ENCODE measurements at places on chromosomes 11 and 22.

DNA sequence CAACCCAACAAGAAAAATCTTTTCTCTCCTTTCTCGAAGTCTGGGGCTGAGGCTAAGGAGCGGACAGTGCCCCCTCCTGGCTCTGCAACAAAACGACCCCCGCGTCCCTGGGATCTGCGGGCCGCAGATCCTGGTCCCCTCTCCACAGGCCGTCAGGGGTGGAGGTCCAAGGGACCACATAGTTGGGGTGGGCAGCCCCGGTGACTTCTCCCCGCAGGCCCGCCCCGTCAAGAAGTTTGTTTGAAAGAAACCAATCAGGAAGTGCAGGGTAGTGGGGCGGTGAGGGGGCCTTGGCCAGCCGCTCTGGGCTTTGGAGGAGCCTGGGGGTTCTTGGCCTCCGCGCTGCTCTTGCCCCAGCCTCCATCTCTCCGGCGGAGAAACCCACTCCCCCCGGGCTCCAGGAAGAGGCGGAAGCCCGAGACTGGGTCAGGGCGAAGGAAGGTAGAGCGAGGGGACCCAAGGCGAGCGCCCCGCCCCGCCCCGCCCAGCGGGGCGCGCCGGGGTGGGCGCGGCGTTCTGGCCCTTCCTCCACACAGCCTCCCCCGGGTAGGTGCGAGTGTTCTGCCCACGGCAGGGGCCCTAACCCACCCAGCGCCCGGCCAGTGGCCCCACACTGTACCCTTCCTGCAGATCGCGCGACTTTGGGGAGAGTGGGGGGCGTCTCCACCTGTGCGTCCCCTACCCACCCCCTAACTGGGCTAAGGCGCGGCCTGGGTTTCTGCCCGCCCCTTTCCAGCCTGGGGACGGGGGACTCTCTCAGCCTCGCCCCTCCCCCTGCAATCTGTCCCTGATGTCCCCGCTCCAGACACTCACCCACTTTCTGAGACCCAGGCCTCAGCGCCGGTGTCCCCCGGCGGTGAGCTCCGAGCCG, 1.3 kb downstream of the TP53I11 start:
- H3K4me1 ChIP-seq, result peaks cover 21% of the 10 kb centered on the region
- H3K27ac ChIP-seq, result no peak overlapping the region
- peak overlapping the region; percentile 86 for H3K4me3 ChIP-seq

GRCh38 chr22:33831651-33832050, 88.6 kb downstream of the LARGE1 start:
- H3K36me3 ChIP-seq, result no peaks in the 10 kb centered on the region
- H3K4me3 ChIP-seq, result no peak overlapping the region
- H3K4me1 ChIP-seq, result peaks cover 5% of the 10 kb centered on the region

DNA sequence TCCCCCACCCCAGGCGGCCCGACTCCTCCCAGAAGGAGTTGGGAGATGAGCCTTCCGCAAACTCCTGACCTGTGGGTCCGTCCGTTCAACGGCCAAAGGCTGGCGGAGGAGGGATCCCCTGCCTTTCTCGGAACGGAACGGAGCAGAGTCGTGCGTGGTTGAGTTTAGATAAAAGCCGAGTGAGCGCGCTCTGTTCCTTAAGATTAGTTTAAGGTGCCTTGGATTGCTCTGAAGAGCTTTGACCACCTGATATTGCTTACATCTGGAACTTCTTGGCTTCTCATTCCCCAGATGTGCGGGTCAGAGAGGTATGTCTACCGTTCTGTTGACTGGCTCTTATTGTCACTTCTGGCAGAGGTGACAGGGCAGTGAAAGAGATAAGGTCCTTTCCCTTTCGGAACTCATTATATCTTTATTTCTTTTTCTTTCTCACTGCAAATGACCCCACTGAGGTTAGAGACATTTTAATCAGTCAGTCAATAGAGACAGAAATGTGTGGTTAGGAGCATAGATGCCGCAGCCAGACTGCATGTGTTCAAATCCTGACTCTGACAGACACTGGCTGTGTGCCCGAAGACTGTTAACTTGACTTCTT, at the start of gene TRIM6:
TSS of gene TRIM6 (plus strand) at position 31 of the 595 bp plus-strand sequence. CDS start at position 292, 261 bp downstream.
- H3K4me1 ChIP-seq, result peaks cover 43% of the 10 kb centered on the region
- DNase-seq, result no peak

GRCh38 chr11:71397331-71397860, 50.8 kb downstream of the DHCR7 start:
- H3K4me1 ChIP-seq, result no peaks in the 10 kb centered on the region
- no peak overlapping the region for H3K4me3 ChIP-seq
- H3K36me3 ChIP-seq, result no peaks in the 10 kb centered on the region
- H3K27me3 ChIP-seq, result peaks cover 26% of the 10 kb centered on the region

DNA sequence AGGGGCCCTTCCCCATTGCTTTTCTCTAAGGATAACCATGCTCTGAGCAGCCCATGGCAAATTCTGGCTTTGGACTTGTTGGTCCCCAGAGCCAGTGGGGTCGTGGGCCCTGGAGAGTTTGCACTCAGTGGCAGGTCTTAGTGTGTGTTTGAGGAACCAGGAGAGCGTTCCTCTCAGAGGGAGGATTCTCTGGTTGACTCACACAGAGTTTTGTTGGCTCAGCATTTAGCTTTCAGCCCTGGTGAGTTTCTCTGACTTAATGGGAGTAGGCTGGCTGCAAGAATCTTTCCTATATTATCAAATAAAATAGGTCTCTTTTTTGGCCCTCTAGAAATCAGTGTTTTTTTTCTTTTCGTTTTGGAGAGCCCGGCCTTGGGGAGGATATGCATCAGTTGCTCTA, 20.9 kb downstream of the ST14 start:
- no peaks in the 10 kb centered on the region for H3K4me1 ChIP-seq
- no peak overlapping the region for H3K27ac ChIP-seq
- no peak for DNase-seq
- no peak overlapping the region for H3K4me3 ChIP-seq
- peaks cover 2% of the 10 kb centered on the region for H3K27me3 ChIP-seq

GRCh38 chr11:97746818-97747217, 1273.9 kb upstream of the CNTN5 start:
- no peak overlapping the region for H3K27ac ChIP-seq
- H3K36me3 ChIP-seq, result peaks cover 2% of the 10 kb centered on the region
- H3K4me3 ChIP-seq, result no peak overlapping the region
- no peak for DNase-seq

GRCh38 chr11:86180423-86180822, 64.1 kb upstream of the EED start:
- no peaks in the 10 kb centered on the region for H3K36me3 ChIP-seq
- peaks cover 37% of the 10 kb centered on the region for H3K4me1 ChIP-seq
- no peak for DNase-seq
- H3K27ac ChIP-seq, result no peak overlapping the region

GRCh38 chr11:12502046-12502445, 124.7 kb downstream of the PARVA start:
- no peaks in the 10 kb centered on the region for H3K27me3 ChIP-seq
- peaks cover 35% of the 10 kb centered on the region for H3K4me1 ChIP-seq
- no peak for DNase-seq

All from chondrocyte (in vitro differentiated cells).